ENCODE measurements at places on chromosomes 4 and X.
A peak's percentile ranks its signal among the peaks of the same experiment; 100 is the strongest.

- DNase-seq, result peak; percentile 67
These were observed 70.1 kb downstream of the USP46 start for GRCh38 chr4:52588771-52589591.

GRCh38 chrX:39661116-39661907 lies 436.4 kb downstream of the BCOR start:
- DNase-seq, result peak; percentile 76

- no peak for DNase-seq
These were observed 274.9 kb upstream of the TEX13A start for GRCh38 chrX:105495376-105495775.

GRCh38 chrX:55754861-55755294 lies 37.3 kb downstream of the RRAGB start:
- DNase-seq, result no peak

DNA sequence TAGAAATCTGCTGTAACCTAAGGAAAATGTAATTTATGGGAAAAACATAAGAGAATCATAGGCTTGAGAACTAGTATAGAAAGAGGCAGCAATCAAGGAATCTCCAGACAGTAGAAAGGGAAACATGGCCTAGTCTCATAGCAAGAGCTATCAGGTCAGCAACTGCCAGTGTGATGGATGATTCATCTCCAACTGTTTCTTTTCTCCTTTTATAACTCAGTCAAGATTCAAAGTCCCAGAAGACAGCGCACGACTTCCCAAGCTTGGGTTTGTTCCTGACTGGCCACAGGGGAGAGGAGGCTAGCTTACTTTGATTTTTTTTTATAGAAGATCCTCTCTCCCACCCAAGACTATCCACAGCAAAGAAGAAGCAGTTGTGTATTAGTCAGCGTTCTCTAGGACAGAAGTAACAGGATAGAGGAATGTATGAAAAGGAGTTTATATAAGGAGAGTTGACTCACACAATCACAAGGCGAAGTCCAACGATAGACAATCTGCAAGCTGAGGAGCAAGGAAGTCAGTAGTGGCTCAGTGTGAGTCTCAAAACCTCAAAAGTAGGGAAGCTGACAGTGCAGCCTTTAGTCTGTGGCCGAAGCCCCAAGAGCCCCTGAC lies 181.5 kb downstream of the GC start:
- DNase-seq, result no peak

DNA sequence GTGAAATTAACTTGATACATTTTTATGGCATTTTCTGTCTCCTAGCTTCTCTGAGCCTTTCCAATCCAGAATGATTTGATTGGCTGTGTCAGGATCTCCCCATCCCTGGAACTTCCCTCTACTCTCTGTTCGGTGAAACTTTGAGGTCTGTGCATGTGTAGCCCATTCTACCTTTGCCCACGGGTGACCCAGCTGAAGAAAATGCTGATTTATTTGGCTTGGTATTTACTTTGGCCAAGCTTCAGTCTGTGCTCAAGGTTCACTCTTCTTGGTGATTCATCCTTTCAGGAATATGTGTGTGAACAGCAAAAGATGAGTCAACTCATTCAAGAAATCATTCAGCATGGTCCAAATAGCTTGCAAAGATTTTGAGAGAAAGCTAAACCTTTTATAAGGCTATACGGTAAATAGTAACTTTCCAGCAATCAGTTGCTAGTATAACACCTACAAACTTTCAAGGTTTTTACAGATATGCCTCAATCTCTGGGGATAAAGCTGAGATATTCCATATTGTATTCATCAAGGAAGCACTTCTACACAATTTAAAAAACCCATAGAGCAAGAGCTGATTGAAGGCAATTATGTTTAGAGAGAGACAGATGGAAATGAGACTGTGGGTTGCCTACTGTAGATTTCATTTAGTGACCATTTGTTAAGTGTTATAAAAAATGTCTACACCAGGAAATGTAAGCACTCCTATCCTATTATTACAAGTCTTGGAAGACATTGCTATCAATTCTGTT lies 233.9 kb upstream of the CXXC4 start:
- peak; percentile 3 for DNase-seq

DNA sequence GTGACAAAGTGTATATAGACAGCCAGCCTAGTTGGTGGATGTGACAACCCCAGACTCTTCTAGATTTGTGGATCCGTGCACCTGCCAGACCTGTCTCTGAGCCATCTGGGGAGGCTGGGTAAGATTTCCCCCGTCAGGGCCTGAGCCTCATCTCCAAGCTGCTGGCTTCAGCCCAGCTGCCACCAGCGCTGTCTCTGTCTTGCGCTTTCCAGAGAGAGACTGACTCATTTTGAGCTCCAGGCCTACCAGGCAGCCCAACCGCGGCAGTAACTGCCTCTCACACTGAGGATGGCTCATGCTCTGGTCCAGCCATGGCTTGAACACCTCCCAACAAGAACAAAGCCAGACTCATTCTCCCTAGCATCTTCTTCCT lies 26.4 kb downstream of the NOP14 start:
- peak; percentile 50 for DNase-seq

DNA sequence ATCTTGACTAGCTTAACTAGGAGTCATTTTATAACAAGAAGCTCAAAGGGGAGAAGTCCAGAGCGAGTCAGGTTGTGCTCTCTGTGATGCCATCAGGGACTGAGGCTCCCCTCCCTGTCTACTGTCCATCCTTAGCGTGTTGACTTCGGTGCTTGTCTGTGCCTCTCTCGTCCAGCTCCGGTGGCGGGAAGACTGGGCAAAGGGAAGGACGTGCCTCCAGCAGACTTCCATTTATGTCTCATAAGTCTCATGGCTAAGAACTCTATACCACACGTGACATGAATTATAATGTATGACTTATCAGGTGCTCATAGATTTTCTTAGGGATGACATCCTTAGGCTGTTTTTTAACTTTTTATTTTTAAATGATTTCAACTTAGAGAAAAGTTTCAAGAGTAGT lies 92.6 kb upstream of the TLR2 start:
- no peak for DNase-seq

- peak; percentile 22 for DNase-seq
These were observed 5.1 kb upstream of the GABRQ start for GRCh38 chrX:152632445-152633097.

GRCh38 chr4:22596409-22596808 lies 80.5 kb upstream of the ADGRA3 start:
- DNase-seq, result no peak

- peak; percentile 39 for DNase-seq
These were observed 71.6 kb upstream of the SLC4A4 start for GRCh38 chr4:71267244-71267643.

DNA sequence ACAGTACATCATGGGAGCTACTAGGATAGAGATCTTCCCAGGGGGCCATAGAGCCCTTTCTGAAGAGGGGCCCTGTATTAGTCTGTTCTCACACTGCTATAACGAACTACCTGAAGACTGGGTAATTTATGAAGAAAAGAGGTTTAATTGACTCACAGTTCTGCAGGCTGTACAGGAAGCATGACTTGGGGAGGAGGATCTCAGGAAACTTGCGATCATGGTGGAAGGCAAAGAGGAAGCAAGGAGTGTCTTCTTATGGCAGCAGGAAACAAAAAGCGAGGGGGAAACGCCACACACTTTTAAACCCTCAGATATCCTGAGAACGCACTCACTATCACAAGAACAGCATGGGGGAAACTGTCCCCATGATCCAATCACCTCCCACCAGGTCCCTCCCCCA lies 4.2 kb upstream of the SLC9A6 start:
- no peak for DNase-seq

- DNase-seq, result no peak
These were observed 4.1 kb downstream of the PCDH7 start for GRCh38 chr4:30724247-30724646.

- peak; percentile 61 for DNase-seq
These were observed 39.2 kb downstream of the RAB40AL start for GRCh38 chrX:102976286-102976685.

DNA sequence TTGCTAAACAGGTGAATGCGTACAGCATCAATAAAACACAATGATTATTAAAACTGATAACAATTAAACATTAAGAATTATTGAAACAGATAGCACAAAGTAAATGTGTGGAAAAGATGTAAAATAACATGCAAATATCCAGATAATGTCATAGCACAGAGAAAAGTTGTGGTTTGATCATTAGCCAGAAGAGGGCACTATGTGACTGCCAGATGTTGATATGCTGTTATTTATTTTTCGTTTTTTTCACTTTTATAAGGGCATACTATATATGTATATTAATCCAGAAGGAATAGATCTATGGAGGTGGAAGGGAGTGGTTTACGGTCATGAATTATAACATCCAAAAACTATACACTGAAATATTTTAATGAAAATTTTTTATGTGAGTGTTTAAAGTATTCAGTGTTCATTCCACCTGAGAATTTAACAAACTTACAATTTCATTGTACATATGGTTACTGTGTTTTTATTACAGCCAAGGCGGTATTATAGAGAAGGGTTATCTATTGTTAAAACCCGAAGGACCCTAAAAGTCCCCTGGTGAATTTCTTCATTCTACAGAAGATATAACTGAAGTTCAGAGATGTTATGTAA lies 211.9 kb upstream of the UGT8 start:
- DNase-seq, result peak; percentile 46

GRCh38 chrX:123330229-123330942 lies 146.3 kb downstream of the GRIA3 start:
- DNase-seq, result no peak

GRCh38 chr4:150591406-150591805 lies 9.5 kb downstream of the MAB21L2 start:
- no peak for DNase-seq

DNA sequence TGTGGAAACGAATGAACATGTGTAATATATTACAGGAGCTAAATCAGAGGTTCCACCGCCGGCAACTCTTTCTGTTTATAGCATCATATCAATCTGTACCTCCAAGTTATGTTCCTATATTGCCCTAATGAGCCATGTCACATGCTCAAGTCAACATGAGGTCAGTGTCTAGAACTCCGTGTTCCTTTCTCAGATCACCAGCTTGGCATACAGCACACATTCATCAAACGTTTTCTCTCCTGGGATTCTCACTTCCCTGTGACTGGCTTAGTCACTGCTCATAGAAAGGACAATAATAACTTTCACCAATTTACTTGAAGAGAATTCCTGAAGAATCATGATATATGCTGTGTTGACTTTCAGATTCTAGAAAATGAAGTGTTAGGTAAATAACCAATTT lies 532.0 kb upstream of the SPANXN1 start:
- DNase-seq, result no peak

GRCh38 chr4:169158046-169158445 lies 112.7 kb downstream of the SH3RF1 start:
- no peak for DNase-seq

- no peak for DNase-seq
These were observed 75.7 kb downstream of the ANKRD50 start for GRCh38 chr4:124636788-124637187.

DNA sequence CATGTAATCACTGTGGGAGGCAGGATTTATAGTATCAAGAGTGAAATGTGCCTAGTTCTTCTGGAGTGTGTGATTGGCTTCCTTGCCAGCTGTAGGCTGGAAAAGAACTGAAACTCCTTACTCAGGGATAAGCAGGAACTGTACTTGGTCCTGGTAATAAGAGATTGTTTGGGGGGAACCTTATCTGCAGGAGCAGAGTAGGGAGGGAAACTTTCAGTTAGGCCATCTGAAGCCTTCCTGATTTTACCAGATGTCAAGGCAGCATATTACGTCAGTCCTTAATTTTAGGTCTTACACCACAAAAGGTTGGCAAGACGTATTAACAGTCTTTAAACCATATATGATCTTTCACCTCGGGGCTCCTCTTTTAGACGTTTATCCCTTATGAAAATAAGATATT lies 231.5 kb upstream of the FMR1 start:
- no peak for DNase-seq

- no peak for DNase-seq
These were observed 879.1 kb downstream of the ARAP2 start for GRCh38 chr4:35365186-35365585.

DNA sequence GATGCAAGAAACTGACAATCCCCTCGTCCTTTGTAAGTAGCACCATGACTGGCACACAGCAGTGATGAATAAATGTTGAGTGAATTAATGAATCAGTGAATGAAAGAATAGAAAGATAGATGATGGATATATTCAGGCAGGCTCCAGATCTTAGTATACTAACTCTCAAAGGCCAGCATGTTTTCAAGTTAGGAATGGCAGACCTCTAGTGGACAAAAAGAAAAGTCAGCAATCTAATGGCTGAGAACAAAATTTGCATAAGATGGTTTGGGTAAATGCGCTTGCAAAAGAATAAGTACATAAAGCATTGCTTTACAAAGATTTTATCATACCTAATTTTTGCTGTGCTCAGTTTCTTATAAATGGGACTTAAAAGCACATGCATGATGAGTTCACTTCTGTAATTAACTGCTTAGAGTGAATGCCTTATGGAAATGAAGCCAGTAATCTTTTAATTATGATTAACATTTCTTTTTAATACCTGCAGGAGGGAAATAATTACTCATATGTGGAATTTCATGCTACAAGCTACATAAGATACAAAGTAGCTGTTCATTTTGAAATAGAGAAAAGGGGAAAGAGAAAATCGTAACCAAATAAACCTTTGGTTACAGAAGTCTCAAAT lies 126.9 kb upstream of the GPRIN3 start:
- DNase-seq, result peak; percentile 47

DNA sequence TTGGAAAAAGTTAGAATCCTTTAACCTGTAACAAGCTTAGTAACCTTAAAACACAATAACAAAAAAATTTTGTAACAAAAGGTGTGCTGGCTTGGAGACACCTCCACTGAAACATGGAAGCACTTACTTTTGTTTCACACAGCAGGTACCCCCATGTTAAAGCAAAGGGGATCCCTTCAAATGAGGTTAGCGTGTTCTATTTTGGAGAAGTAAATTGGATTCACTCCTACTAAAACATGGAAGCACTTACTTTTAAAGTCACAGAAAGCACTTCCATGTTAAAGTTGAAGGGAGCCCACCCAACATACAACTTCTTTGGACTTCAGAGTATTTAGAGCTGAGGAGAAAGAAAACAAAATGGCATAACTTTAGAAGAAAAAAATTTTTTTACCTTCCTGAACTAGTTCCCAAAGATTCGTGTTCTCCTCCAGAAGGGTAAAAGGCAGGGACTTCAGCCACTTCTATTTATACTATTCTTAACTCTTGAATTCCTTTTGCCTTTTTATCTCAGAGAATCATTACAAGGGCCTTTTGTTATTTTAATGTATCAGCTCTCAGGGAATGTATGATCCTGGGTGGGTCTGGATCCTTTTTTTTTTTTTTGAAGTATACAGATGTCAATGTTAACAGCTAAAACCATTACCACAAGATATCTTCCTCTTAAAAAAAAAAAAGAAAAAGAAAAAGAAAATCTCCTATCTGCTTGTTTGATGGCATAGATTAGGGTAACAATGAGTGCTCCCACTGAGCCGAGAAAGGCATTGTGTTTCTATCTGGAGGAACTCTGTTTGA lies 11.5 kb downstream of the LARP7 start:
- DNase-seq, result no peak
